Activated naive CD4-positive, alpha-beta T cell (primary cell): ENCODE measurements at places on chromosomes 3 and 15.

GRCh38 chr15:27722102-27722501 is 377.0 kb downstream of the OCA2 start:
- DNase-seq, result no peak

DNA sequence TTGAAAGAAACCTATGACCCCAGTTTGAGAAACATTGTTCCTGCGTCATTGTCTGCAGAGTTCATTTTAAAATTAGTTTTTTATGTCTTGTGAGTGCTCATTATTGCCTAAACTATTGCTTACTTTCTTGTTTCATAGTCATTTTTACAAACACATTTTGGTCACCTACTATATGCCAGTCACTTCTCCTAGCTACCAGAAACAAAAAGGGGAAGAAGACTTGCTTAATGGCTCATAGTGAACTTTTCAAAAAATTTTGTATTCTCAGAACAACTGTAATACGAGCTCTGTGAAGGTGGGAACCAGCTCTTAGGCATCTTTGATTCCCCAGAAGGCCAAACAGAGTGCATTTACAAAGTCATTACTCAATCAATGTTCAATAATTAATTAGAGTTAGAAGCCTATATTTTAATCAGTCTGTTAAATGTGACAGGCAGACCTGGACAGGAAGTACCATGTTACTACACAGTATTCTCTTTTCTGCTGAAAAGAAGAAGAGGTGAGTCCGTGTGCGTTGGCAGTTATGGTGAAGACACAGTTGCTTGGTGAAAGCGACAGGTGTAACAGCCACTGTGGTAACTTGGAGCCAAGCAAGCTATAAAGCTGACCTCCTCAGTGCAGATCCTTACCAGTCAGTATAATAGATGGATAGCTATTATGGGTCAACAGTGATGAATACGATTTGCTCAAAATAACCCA is 46.6 kb downstream of the DPPA2 start:
- no peak for DNase-seq

- no peak for DNase-seq
These were observed 168.1 kb upstream of the LRRN1 start for GRCh38 chr3:3631114-3631513.

- no peak for DNase-seq
These were observed 2.9 kb downstream of the SCN5A start for GRCh38 chr3:38646630-38647029.
